Central memory CD8-positive, alpha-beta T cell (primary cell): ENCODE measurements at places on chromosomes 6 and 20.
A peak's percentile ranks its signal among the peaks of the same experiment; 100 is the strongest.

DNA sequence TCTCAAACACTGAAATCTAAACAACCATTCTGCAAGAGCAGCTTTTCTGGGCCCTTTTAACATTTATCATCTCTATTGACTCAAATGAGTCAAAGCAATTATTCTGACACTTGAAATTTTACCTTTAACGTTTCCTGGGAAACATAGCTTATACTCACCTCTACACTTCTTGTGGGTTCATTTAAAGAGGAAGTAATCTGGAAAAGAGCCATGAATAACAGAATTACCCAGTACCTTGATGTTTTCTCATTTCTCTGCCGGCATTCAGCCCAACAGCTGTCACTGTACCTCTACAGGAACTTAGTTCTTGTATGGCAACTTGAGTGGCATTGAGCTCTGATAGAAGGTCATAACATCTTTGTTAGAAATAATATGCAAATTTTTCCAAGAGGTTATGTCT lies 272.2 kb downstream of the KCNQ5 start:
- no peak for DNase-seq

DNA sequence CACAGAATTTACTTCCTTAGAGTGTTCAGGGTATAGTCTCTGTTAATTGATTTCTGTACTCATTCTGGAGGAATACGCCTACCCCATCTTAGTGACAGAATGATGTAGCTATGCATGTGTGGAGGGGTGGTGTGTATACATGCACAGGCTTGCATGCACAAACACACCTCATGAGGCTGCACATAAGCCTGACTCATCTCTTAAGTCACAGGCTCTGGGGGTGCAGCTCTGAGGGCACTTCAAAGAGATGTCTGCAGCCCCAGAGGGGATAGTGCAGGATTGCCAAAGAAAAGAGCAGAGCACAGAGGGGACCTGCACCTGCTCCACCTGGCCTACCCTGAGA lies 24.6 kb downstream of the TBX18 start:
- no peak for DNase-seq

DNA sequence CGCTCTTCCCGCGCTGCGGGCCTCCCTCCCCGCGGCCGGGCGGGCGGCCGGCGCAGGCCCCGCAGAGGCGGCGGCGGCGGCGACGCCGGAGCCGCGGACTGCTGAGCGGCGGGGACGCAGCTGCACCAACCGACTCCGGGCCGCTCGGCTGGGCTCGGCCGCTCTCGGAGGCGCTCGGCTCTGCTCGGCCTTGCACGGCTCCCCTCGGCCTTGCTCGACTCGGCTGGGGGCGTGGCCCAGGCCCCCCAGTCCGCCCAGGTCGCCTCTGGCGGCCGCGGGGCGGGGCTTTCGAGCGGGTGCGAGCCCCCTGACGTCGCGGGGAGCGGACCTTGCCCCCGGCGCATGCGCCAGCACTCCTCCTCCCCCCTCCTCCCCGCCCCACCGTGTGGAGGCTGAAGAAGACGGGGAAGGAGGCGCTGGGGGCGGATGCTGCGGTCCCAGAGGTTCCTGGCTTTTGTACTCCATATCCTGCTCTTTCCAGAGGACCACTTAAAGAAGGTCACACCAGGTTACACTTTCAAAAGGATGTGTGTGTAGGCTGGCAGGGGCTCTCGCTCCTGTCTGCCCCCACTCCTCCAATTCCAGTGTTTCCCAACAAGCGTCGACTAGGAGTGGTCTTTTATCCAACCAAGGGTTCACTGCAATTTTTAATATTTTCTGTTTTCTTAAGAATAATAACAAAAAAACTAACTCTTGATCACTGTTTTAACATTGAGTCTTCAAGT lies at the start of gene ZHX3:
TSS of gene ZHX3 (minus strand) at position 186 of the 725 bp plus-strand sequence. CDS start 112,815 bp downstream, outside the sequence.
- DNase-seq = peak; percentile 93

DNA sequence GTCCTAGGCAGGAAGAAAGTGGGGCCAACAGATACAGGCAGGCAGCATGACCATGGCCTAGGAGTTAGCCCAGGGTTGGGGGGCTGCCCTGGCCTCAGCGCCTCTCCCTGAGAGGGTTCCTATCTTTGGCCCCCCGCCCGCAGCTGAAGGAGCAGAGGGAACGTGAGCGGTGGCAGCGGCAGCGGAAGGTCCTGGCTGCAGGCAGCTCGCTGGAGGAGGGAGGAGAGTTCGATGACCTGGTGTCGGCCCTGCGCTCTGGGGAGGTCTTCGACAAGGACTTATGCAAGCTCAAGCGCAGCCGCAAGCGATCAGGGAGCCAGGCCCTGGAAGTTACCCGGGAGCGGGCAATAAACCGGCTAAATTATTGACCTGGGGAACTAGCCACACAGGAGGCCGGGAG lies 32.6 kb downstream of the MOCS1 start:
- DNase-seq = no peak

GRCh38 chr6:46808806-46809205 lies 15.6 kb downstream of the MEP1A start:
- no peak for DNase-seq

DNA sequence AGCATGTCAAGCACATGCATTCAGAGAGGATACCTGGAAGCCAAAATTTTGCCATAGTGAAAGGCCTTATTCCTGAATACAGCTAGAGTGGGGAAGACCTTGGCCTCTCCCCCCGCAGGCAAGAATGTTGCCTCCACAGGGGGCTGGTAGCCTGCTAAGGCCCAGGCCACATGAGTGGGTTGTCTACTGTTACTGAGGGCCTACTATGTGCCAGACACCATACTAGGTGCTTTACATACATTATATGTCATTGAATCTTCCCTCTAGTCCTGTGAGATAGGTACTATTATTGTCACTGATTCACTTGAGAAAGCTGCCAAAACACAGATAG lies 642 bp upstream of the PI16 start:
- DNase-seq = no peak

- no peak for DNase-seq
Measured at GRCh38 chr6:45851034-45851400, 164.6 kb downstream of the CLIC5 start.

DNA sequence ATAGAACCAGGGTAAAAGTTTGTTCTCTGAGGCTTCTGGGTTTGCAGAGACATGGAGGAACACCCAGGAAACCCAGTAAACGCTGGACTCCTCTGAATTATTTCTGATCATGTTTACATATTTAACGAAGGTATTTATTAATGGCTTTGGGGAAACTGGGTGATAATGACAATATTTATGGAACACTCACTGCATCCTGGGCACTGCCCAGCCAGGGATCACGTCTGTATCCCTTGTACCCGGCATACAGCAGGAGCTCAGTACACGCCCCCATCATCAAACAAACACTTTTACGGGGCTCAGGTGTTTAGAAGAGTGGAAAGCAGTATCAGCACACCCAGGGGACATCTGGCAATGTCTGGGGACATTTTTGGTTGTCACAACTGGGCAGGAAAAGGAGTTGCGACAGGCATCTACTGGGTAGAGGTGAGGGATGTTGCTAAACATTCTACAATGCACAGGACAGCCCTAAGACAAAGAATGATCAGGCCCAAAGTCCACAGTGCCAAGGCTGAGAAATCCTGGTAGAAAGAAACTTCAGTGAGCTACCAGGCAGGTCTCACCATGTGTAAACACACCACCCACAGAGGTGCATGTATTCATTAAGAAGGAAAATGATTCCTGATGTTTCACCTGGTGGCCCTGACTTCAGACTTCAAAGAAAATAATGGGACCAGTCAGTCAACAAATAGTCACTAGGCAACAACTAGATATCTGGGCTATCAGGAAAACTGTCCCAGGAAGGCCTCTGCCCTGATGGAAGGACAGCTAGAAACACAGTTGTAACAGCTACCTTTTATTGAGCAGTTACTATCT lies 35.3 kb downstream of the ZMYND8 start:
- no peak for DNase-seq

- no peak for DNase-seq
Measured at GRCh38 chr6:150710236-150710635, 110.6 kb downstream of the PLEKHG1 start.

GRCh38 chr6:147390909-147391536 lies 117.5 kb upstream of the SAMD5 start:
- no peak for DNase-seq

- no peak for DNase-seq
Measured at GRCh38 chr6:64988148-64988547, 718.9 kb downstream of the EYS start.

DNA sequence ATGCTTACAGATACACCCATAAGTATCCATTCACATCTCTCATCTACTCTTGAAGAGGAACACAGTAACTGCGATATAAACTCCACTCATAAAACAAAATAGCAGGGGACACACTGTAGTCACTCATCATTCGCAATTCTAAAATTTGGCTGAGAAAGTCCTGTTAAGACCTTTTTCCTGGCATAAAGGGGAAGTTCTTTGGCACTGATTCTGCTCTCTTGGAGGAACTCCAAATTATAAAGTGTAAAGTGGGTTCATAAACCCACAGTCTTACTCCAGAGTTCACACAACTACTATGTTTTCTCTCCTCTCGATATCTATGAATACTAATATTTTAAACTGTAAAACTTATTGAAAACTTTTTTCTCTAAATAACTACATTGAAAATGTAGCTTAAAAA lies 80.6 kb downstream of the ADGB start:
- no peak for DNase-seq

GRCh38 chr20:12395353-12395752 lies 477.7 kb downstream of the BTBD3 start:
- DNase-seq = no peak

DNA sequence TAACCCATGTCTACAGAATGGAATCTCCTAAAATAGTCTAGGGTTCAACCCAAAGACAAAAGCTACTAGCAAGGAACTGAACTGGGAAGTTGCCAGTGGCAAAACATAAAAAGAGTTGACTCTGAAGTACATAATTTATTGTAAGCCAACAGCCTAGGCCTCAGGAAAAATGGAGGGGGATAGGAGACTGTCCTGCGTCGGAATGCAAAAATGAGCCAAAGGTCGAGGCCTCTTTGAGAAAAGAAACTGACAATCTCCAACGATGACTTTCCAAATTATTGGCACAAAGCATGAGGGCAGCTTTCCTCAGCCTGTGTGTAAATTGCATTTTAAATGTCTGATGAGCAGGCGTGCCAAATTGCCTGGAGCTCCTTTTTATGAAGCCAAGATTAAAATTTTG lies 2.1 kb downstream of the COL12A1 start:
- no peak for DNase-seq

DNA sequence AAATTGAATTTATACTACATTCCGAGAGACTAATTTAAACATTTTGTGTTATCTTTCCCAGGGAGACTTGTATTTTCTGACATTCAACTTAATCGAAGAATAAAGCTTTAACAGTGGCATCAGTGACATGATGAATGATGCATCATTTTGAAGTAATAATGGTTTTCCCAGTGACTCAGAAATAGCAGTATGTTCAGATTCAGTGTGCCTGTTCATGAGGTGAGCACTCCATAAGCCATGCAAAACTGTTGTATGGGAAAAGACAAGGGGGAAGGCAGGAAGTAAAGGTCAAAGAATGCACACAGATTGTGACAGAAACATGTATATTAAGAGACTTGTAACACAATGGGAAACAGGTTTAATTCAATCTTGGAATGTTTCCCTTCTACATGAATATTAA lies 1348.2 kb upstream of the GJE1 start:
- no peak for DNase-seq

DNA sequence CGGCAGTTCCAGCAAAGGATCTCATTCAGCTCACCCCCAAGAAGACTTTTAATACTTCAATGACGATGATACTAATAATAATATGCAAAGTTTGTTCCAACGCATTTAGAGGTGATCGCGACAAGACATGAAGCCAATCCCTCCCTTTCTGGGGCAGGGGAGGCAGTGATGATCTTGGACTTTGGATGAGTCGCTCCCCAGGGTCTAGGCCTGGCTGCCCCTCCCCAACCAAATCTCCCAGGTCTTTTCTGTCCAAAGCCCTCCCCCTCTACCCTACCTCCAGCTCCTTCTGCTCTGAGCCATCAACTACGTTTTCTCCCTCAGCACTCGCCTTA lies 33.9 kb downstream of the HLA-A start:
- DNase-seq = no peak

GRCh38 chr20:13089950-13090469 lies 81.2 kb downstream of the SPTLC3 start:
- no peak for DNase-seq

DNA sequence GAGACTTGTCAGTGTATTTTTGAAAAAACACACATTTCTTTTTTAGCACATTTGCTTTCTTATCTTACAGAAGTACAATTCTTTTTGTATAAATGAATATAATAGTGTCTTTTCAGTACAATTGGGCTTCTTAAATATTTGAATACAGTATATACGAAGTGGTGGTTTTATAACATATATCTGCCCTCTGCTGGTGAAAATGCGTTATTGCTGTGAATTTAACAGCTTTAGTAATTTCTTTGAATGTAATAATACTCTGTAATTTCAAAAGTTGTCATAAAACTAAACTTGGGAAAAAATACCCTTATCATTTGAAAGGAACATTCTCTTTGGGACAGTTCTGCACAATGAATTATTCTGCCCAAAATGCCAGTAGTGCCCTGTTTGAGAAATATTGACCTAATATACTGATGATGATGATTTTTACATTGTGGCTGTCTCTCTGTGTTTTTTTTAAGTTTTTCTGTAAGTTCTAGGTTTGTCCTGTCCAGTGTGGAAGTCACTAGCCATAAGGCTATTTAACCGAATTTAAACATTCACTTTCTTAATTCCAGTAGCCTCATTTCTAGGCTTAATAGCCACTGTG lies 19.0 kb downstream of the SMAP1 start:
- no peak for DNase-seq

GRCh38 chr6:132490024-132490423 lies 22.9 kb downstream of the STX7 start:
- no peak for DNase-seq

DNA sequence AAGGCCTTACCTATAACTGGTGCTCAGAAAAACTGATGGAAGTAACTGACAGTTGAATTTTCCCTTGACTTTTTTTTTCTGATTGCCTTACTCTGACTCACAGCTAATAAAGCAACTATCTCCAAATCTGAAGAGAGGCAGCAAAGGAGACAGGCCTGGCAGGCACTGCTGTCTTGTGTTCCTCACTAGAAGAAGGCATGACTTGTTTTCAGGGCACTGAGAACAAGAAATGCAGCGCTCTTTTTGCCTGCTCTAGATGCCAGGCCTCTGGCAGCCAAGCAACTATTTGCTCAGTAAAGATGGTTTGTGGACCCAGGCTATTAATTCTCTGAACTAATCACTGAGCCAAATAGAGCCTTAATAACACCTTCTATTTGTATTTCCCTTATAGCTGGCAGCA lies 155.1 kb downstream of the PRDM13 start:
- DNase-seq = no peak

GRCh38 chr6:4942673-4943009 lies 61.2 kb downstream of the RPP40 start:
- DNase-seq = no peak

DNA sequence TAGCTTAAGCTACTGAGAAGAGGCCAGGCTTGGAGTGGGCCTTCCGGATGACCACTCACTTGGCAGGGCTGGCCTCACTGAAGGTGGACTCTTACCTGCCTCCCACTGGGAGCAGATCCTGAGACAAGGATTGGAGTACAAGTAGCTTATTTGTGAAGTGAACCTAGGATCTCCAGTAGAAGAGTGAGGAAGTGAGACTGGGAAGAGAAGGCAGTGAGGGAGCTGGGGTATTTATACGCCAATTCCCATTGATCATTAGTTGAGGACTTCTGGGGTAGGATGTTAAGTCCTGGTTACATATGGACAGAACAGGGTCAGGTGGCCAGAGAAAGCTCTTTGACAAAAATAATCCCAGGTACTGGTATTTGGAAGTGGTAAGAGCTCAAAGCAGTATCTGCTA lies 32.3 kb upstream of the RNF24 start:
- no peak for DNase-seq
